Stimulated activated CD8-positive, alpha-beta memory T cell treated with anti-CD3 and anti-CD28 coated beads, Interleukin-15, amount 100 ng/mL, for 4 hours (primary cell): ENCODE measurements at places on chromosomes 16 and 17.

DNA sequence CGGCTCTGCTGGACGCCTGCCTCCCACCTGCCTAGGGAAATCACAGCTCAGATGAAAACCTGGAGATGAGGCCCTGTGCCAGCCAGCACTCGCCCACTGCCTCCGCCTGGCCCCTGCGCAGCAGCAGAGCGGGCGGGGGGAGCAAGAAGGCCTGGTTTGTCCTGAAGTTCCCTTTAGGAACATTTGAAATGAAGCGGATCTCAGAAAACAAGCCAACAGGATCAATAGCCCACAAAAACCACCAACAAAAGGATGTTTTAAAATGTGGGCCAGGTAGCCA lies 48.0 kb downstream of the RBFOX3 start:
- DNase-seq: no peak

GRCh38 chr17:49587366-49588073 lies 11.8 kb downstream of the NXPH3 start:
- no peak for DNase-seq

- no peak for DNase-seq
Observed at GRCh38 chr16:12170103-12171040, 193.8 kb downstream of the SNX29 start.

DNA sequence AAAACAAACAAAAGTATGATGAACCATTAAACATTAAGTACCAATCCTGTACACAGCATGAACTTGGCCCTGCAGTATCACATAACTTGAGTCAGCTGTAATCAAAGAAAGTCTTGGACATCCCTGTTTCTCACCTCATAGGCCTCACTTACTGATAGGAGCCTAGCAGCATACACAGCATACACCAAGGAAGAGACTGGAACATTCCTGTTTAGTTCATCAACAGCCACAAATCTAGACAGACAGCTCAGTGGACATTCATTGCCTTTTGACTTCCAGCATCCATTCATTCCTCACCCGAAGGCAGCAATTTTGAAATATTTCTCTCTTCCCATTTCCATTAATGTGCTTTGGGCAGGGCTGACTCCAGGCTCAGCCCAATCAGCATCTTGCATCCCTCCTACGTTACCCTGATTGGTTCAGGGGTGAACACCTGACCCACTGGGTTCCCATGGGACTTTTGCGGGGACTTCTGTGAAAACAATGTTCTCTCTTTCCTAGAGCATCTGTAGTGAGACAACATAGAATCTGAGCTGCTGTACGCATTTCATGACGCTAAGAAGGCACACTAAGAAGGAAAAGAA lies 336.7 kb upstream of the ZFHX3 start:
- no peak for DNase-seq

DNA sequence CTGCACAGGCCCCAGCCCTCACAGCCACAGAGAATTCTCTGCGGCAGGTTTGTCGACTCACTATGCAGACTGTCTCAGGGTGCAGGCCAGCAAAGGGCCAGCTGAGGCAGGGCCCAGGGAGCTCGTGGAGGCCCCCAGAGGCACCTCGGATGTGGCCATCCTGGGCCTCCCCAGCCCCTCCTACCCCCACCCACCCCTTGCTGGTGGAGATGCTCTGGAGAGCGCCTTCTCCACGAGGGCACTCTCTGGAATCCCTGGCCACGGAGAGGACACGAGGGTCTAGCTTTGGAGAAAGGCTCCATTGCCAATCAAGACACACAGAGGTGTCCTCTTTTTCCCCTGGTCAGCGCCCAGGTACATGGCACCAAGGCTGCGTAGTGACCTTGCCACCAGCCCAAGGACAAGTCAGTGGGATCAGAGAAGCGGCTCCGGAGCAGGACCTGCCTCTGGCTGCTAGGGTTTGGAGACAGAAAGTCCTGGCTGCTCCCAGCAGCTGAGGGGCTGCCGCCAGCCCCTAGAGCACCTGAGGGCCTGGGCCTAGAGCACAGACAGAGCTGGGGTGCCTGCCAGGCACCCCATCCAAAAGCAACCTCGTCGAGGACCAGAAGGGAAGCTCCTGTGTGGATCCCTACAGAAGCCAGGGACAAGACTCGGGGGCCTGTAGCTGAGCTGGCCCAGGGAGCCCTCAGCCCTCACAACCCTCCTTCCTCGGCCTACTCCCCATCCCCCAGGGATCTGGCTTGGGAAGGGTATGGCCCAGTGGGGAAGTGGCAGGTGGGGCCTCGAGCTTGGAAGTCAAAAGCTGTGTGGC lies 18.7 kb downstream of the ARL2BP start:
- no peak for DNase-seq

DNA sequence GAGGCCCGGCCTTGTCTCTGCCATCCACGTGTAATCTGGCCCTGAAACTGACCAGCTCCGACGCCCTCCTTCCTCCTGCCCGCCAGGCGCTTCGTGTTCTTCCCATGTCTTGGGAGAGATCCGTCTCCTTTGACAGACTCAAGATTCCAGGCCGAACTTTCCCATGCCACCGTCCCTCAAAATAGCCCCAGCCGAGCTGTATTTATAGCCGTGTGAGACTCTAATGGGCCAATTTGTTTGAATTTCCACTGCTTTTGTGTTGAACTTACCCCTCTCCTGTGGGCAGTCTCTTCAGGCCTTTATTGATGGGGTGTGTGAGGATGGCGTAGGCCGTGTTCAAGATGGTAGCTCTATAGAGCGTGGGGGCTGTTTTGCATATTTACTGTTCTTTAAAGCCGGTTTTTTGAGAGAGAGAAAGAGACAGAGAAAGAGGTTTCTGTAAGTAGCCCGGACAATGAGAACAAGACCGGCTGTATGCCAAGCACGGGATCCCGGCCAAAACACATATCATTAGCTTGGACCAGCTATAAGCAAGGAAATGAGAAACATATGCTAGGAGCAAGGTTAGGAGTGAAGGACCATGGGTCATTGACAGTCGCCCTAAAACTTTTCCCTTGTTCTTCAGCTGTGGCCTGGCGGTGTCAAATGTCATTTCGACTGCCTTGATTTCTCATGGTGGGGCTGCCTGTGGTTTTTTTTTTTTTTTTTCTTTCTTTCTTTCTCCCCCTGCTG lies 124.5 kb upstream of the ZFHX3 start:
- no peak for DNase-seq

GRCh38 chr17:49578414-49578813 lies 2.7 kb downstream of the NXPH3 start:
- no peak for DNase-seq

DNA sequence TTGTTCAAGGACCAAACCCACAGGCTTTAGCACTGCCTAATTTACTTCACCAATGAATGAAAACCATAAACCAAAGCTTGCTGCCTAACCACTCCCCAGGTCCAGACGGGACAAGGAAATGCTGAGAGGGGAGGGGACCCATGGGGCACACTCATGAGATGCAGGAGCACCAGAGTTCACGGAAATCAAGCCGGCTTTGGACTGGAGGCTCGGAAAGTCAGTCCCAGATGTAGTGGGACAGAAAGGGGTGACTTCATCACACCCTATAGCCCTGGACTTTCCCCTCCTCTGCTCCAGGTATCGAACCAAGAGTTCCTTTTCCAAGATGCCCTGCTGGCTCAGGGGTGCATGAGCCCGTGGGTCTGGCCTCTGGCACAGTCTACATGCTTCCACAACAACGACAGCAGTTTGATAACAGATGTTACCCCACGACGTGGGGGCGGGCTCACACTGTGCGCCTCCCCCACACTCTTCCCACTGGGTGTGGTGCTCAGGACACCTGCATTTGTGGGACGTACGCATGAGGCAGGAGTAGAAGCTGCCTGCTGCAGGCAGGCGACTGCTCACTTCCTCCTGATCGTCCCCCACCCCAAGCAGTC lies 63.2 kb downstream of the AMFR start:
- DNase-seq: no peak

- DNase-seq: no peak
Observed at GRCh38 chr17:43016216-43016615, 6.0 kb downstream of the VAT1 start.

- DNase-seq: no peak
Observed at GRCh38 chr16:625117-625976, 5.4 kb upstream of the WFIKKN1 start.

GRCh38 chr16:12239226-12239625 lies 262.7 kb downstream of the SNX29 start:
- no peak for DNase-seq

- DNase-seq: no peak
Observed at GRCh38 chr16:17302214-17302613, 168.5 kb downstream of the XYLT1 start.

- DNase-seq: no peak
Observed at GRCh38 chr17:28295677-28296578, 23.1 kb upstream of the TMEM97 start.

- no peak for DNase-seq
Observed at GRCh38 chr16:23359092-23359760, 57.1 kb downstream of the SCNN1B start.

GRCh38 chr16:88541831-88542616 lies 28.2 kb upstream of the ZC3H18 start:
- DNase-seq: no peak

GRCh38 chr17:70786081-70786480 lies 616.7 kb downstream of the KCNJ2 start:
- no peak for DNase-seq
